ENCODE measurements at places on chromosomes 16 and 17.
A peak's percentile ranks its signal among the peaks of the same experiment; 100 is the strongest.

DNA sequence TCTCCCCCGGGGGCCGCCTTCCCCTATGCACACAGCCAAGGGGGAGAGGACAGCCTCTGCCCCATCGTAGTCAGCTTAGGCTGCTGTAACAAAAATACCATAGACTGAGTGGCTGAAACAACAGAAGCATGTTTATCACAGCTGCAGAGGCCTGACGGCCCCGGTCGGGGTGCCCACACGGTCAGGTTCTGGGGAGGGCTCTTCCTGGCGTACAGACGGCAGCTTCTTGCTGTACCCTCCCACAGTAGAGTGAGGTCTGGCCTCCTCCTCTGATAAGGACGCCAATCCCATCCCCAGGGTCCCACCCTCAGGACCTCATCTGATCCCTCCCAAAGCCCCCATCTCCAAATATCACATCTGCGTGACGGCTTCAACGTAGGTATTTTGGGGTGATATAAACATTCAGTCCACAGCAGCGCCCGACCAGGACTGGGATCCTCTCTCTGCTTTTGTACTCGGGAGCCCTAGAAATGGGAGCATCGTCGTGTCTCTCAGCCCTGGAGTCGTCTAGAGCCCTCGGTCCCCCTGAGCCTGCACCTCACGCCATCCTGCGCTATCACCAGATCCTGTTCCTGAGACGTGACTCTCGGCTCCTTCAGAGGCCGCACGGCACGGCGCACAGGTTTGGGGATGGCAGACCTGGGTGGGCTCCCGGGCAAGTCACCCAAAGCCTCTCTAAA, 67.8 kb downstream of the RPH3AL start:
- no peak overlapping the region for H3K27ac ChIP-seq
- H3K36me3 ChIP-seq = peaks cover 8% of the 10 kb centered on the region
- peaks cover 11% of the 10 kb centered on the region for H3K4me1 ChIP-seq
- DNase-seq = no peak

DNA sequence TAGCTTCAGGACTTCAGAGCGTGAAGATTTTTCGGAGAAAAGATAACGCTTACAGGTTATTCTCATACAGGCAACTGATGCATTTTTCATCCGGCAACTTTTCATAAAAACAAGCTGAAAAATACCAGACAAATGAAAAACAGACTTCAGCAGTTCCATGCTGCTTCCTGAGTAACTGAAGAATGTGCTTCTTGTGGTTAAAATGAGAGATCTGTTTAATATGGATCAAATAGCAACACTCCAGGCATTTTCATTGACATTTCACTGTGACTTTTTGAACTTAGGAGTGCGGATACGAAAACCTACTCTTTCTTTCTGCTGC, 705 bp upstream of the PITPNC1 start:
- peaks cover 32% of the 10 kb centered on the region for H3K4me1 ChIP-seq
- H3K36me3 ChIP-seq = peaks cover 20% of the 10 kb centered on the region
- H3K4me3 ChIP-seq = peak overlapping the region; percentile 91
- peak overlapping the region; percentile 88 for H3K27ac ChIP-seq
- DNase-seq = no peak
- no peaks in the 10 kb centered on the region for H3K27me3 ChIP-seq

DNA sequence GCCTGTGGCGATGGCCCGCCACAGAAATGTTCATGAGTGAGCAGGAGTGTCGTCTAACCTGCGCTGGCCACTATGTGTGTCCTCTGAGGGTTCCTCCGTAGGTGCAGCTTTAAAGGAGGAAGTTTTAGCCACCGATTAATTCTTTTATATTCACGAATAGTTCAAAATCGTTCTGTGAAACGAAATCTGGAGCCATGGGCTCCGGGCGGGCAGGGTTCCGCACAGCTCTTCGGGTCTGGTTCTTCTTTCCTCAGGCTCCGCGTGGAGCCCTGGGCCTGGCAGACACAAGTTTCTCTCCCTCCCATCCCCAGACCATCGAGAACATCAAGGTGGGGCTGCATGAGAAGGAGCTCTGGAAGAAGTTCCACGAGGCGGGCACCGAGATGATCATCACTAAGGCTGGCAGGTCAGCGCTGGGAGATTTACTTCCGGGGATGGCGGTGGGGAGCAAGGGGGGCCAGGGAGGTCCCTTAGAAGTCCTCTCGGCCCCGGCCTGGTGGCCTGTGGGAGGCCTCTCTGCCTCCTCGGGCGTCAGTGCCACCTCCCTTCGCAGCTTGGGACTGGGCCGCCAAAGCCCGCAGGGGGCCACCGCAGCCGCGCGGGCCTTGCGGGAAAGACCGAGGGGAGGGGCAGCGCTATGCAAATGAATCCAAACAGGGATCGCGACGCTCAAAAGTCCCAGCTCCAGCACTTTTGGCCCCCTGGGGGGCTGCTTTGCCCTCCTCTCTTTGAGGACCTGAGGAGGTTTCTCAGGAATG, 5.2 kb downstream of the TBX4 start:
- DNase-seq = no peak
- no peak overlapping the region for H3K27ac ChIP-seq
- no peaks in the 10 kb centered on the region for H3K36me3 ChIP-seq
- peak overlapping the region; percentile 51 for H3K4me3 ChIP-seq
- H3K4me1 ChIP-seq = peaks cover 27% of the 10 kb centered on the region

DNA sequence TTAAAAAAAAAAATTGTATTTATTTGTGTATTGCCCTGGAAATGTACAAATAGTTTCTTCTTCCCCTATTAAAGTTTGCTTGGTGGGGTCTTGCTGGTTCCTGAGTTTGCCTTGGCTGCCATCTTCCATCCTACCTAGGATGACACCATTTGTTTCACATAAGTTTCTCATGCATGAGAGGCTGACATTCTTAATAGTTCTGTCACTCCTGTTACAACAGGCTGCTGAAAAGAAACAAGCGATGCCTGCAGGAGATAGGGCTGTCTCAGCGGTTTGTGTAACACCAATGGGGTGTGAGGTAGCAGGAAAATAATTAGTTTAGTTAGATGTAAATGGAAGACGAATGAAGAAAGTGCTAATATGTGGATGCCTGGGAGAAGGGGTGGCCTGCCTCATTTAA, 1000.9 kb upstream of the RBFOX1 start:
- no peak overlapping the region for H3K4me3 ChIP-seq
- H3K27me3 ChIP-seq = no peaks in the 10 kb centered on the region
- no peaks in the 10 kb centered on the region for H3K4me1 ChIP-seq
- no peak for DNase-seq

- peak overlapping the region; percentile 85 for H3K4me3 ChIP-seq
- peaks cover 92% of the 10 kb centered on the region for H3K4me1 ChIP-seq
- peak; percentile 76 for DNase-seq
Observed at GRCh38 chr17:58337600-58338453, 9.2 kb upstream of the TSPOAP1 start.

DNA sequence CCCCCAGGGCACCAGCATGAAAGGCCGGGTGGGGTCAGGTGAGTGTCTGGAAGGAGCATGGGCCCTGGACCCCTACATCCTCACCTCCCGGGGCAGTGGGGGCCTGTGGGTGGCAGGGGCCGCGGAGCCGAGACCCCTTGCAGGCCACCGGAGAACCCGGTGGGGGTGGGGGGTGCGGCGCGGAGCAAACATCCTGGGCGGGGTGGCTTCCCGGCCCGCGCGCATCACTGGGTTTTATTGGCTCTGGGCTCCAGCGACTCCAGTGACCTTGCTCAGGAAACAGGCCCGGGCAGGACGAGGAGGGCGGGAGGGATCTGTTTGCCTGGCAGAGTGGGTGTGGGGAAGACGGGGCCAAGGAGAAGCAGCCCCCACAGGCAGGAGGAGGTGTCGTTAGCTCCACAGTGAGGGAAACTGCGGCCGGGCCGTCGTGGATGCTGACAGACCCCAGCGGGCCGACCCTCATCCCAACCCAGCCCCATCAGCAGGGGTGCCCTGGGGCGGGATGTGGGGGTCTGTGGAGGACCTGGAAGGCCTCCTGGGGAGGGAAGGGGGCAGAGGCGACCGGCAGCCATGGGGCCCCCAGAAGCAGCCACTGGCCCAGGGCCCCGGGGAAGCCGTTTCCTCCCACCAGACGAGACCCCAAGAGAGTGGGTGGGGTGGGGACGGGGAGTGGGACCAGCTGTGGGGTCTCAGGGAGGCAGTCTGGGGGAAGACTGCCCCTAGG, 10.6 kb downstream of the SSTR5 start:
- H3K27me3 ChIP-seq = peaks cover 32% of the 10 kb centered on the region
- H3K36me3 ChIP-seq = peaks cover 2% of the 10 kb centered on the region
- no peaks in the 10 kb centered on the region for H3K4me1 ChIP-seq
- no peak overlapping the region for H3K4me3 ChIP-seq

DNA sequence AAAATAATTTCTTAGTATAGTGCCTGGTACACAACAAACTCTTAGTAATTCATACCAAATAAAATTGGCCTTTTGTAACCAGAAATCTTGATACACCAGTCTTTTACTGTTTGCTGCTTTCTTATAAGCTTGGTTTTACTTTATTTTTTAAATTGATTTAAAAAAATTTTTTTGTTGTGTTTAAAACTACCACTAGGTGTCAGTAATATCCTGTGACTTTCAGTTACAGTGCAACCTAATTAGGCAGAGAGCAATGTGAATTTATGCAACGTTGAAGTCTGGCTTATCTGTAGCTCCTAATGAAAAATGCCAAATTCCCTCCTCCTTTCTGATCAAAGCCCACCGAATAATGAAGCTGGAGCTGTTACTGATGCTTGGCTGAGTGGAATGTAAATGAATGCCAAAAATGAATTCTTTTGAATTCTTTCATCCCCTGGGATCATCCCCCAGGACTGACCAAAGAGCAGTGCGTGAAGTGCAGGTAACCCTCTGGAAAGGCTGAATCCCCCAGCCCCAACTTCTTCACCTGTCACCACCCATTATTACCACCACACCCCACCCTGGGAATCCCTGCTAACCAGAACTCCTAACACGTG, 3.8 kb downstream of the ERCC4 start:
- peaks cover 30% of the 10 kb centered on the region for H3K36me3 ChIP-seq
- H3K27ac ChIP-seq = no peak overlapping the region
- H3K4me3 ChIP-seq = no peak overlapping the region
- DNase-seq = no peak

- peaks cover 5% of the 10 kb centered on the region for H3K36me3 ChIP-seq
- peak overlapping the region; percentile 75 for H3K27ac ChIP-seq
- H3K27me3 ChIP-seq = no peaks in the 10 kb centered on the region
- peaks cover 4% of the 10 kb centered on the region for H3K4me1 ChIP-seq
Observed at GRCh38 chr16:70476272-70477020, 22.1 kb downstream of the FCSK start.

DNA sequence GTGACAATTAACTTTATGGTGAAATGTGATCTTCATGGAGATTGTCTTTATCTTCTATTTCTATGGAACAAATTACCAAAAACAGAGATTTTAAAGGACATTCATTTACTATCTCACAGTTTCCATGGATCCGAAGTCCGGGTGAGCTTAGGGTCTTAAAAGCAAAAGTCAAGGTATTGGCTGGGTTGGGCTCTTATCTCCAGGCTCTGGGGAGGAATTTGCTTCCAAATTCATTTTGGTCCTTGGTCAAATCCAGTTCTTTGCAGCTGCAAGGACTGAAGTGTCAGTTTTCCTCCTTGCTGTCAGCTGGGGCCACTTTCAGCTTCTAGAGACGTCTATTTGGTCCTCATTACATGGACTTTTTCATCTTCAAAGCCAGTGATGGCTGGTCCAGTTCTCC, 395.8 kb upstream of the MAF start:
- no peaks in the 10 kb centered on the region for H3K36me3 ChIP-seq
- no peak for DNase-seq
- peaks cover 64% of the 10 kb centered on the region for H3K27me3 ChIP-seq
- no peak overlapping the region for H3K27ac ChIP-seq
- H3K4me1 ChIP-seq = no peaks in the 10 kb centered on the region
- no peak overlapping the region for H3K4me3 ChIP-seq

GRCh38 chr17:71600137-71600789, 520.6 kb upstream of the SOX9 start:
- DNase-seq = no peak
- no peak overlapping the region for H3K27ac ChIP-seq
- H3K4me1 ChIP-seq = no peaks in the 10 kb centered on the region

GRCh38 chr16:79309606-79310005, 290.9 kb downstream of the MAF start:
- DNase-seq = no peak
- peaks cover 18% of the 10 kb centered on the region for H3K27me3 ChIP-seq
- H3K4me3 ChIP-seq = no peak overlapping the region
- peaks cover 11% of the 10 kb centered on the region for H3K4me1 ChIP-seq
- peaks cover 1% of the 10 kb centered on the region for H3K36me3 ChIP-seq

GRCh38 chr16:11547118-11547916, 39.4 kb downstream of the LITAF start:
- H3K36me3 ChIP-seq = peaks cover 66% of the 10 kb centered on the region
- H3K4me1 ChIP-seq = peaks cover 35% of the 10 kb centered on the region
- DNase-seq = no peak
- no peaks in the 10 kb centered on the region for H3K27me3 ChIP-seq

GRCh38 chr16:19760356-19761060, 42.4 kb downstream of the IQCK start:
- H3K4me3 ChIP-seq = no peak overlapping the region
- H3K4me1 ChIP-seq = no peaks in the 10 kb centered on the region
- no peak overlapping the region for H3K27ac ChIP-seq
- no peak for DNase-seq
- no peaks in the 10 kb centered on the region for H3K27me3 ChIP-seq

GRCh38 chr16:72277749-72278148, 105.8 kb upstream of the PMFBP1 start:
- DNase-seq = no peak
- H3K27me3 ChIP-seq = no peaks in the 10 kb centered on the region
- H3K36me3 ChIP-seq = no peaks in the 10 kb centered on the region
- no peak overlapping the region for H3K27ac ChIP-seq
- H3K4me1 ChIP-seq = no peaks in the 10 kb centered on the region
- no peak overlapping the region for H3K4me3 ChIP-seq

DNA sequence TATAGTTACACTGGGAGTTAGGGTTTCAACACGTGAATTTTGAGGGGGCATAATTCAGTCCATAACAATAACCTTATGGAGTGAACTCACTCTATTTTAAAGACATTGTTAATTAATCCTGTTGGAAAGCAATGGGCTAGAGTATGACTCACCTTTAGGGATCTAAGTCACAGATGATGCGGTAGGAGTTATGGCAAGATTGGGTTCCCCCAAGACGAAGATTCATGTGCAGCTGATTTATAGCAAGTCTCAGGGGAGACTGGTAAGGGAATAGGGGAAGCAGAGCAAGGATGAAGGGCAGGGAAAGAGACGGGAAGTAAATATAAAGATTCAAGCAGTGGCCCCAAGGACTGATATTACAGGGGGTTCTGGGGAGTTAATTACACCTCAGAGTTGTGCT, 159.6 kb upstream of the DNAH9 start:
- DNase-seq = no peak
- no peaks in the 10 kb centered on the region for H3K4me1 ChIP-seq
- no peak overlapping the region for H3K27ac ChIP-seq
- no peaks in the 10 kb centered on the region for H3K27me3 ChIP-seq
- H3K4me3 ChIP-seq = no peak overlapping the region
- no peaks in the 10 kb centered on the region for H3K36me3 ChIP-seq

GRCh38 chr16:28040039-28040438, 23.5 kb downstream of the GSG1L start:
- no peak overlapping the region for H3K4me3 ChIP-seq
- no peak for DNase-seq
- no peaks in the 10 kb centered on the region for H3K4me1 ChIP-seq
- no peak overlapping the region for H3K27ac ChIP-seq

Measured in central memory CD8-positive, alpha-beta T cell (primary cell).